ENCODE measurements at places on chromosomes 12 and 14. TPM values are rescaled to one million over a fixed set of nuclear protein-coding genes. Genes with fewer than 3 reads are reported as not detected.

GRCh38 chr12:95208678-95209077 lies 8.6 kb downstream of the FGD6 start:
- no peak overlapping the region for H3K27ac ChIP-seq
- DNase-seq = no peak
- peaks cover 30% of the 10 kb centered on the region for H3K4me1 ChIP-seq
- no peaks in the 10 kb centered on the region for H3K36me3 ChIP-seq
- H3K27me3 ChIP-seq = no peaks in the 10 kb centered on the region

DNA sequence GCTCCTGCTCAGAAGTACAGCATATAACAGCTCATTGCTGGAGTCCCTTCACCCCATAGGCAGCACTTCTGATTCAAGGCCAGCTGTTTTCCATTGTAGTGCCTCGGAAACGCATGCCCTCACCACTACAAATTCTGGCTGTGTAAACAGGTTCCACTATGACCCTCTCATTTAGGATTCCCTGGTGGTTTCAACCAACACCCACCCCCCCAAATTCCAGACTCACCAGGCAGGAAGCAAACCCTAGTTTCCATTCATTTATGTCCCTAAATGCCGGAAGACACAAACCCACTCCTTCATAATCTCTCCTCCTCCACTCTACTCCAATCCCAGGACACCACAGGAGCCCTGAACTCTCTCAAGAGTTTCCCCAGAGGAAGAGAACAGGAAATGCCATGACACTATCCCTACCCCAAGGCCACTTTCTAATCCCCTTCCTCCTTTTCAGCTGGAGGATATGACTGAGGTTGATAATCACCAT lies 75.9 kb upstream of the TMPO start:
- H3K4me1 ChIP-seq = peaks cover 18% of the 10 kb centered on the region
- H3K27me3 ChIP-seq = no peaks in the 10 kb centered on the region
- peak overlapping the region; percentile 73 for H3K27ac ChIP-seq
- no peak for DNase-seq
- H3K36me3 ChIP-seq = no peaks in the 10 kb centered on the region

DNA sequence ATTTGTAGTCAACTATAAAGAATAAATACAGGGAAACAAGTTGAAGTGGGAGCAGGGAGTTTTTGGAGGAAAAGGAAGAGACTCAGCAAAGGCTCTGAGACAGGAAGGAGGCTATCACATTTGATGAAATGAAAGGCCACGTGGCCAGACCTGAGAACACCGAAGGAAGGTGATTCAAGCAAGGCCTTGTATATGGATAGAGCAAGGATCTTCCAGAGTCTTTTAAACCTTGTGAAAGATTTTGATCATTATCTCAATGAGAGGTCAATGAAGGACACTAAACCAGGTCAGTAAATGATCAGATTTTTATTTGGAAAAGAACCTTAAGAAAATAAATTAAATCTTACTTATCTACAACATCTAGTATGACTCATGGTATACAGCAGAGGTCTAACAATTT lies 523.5 kb downstream of the SLC16A7 start:
- DNase-seq = no peak
- H3K4me1 ChIP-seq = no peaks in the 10 kb centered on the region
- no peak overlapping the region for H3K4me3 ChIP-seq
- H3K27me3 ChIP-seq = no peaks in the 10 kb centered on the region
- no peaks in the 10 kb centered on the region for H3K36me3 ChIP-seq

- no peaks in the 10 kb centered on the region for H3K36me3 ChIP-seq
- peaks cover under 1% of the 10 kb centered on the region for H3K4me1 ChIP-seq
- H3K27ac ChIP-seq = no peak overlapping the region
- H3K4me3 ChIP-seq = no peak overlapping the region
Observed at GRCh38 chr14:90560991-90561390, 164.2 kb downstream of the CALM1 start.

Gene ZBTB42
- total RNA-seq = 12.3 TPM

DNA sequence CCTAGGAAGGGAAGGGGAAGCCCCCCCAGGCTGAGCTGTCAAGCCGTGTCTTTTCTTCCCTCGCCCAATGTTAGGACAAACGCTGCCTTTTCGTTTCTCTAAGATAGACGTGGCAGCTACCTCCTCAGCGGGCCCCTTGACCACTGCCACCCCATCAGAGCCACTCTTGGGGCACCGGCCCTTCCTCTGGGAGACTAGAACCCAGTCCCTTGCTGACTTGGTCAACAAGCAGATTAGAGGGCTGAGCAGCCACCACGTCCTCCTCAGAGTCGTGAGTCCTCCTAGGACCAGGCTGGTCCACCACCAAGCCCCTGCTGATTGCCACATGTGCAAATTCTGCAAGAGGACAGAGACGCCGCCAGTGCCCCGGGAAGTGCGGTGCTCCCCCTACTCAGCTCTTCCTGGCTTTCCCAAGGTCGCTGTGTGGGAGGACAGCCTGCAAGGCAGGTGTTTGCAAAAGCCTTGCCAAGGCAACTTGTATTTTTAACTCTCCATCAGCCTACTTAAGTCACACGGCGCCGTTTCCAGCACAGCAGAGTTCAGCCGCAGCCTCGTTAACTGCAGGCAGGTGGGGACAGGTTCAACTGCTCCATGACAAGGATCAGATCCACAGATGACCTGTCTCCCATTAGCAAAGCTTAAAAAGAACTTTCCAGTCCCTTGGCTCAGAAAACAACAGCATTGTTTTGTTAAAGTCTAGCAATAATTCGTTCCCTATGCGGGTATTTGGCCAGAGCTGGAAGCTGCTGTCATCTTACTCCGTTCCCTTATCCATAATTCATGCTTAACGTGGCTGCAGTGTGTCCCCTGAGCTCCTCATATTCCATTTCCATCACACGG lies 65.6 kb downstream of the TESC start:
- H3K27ac ChIP-seq = no peak overlapping the region
- H3K4me1 ChIP-seq = no peaks in the 10 kb centered on the region
- H3K36me3 ChIP-seq = peaks cover 2% of the 10 kb centered on the region
- no peak for DNase-seq

Gene OTUB2
- total RNA-seq = 1.0 TPM

Gene PAH
- not detected for total RNA-seq

- H3K27ac ChIP-seq = no peak overlapping the region
- H3K36me3 ChIP-seq = no peaks in the 10 kb centered on the region
- H3K4me3 ChIP-seq = no peak overlapping the region
- no peak for DNase-seq
- no peaks in the 10 kb centered on the region for H3K4me1 ChIP-seq
Observed at GRCh38 chr12:114263056-114263805, 142.7 kb downstream of the TBX5 start.

- no peaks in the 10 kb centered on the region for H3K27me3 ChIP-seq
- no peak for DNase-seq
- no peak overlapping the region for H3K27ac ChIP-seq
- H3K4me1 ChIP-seq = peaks cover 29% of the 10 kb centered on the region
Observed at GRCh38 chr12:104722601-104723534, 235.2 kb downstream of the SLC41A2 start.

DNA sequence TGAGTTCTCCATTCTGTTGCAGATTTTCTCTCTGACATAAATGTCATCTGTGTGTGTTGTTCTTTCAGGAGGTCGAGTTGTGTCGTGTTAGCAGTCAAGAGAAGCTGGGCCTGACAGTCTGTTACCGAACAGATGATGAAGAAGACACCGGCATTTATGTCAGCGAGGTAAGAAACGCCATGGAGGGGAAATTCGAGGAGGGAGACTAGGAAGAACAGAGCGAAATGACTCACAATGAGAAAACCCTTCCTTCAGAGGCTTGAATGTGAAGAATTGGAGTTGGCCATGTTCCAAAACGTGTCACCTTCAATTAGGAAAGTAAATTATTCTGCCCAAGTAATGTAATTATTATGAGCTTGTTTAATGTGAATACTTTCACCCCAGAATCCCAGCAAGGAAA lies 364.5 kb downstream of the PDZRN4 start:
- H3K27me3 ChIP-seq = no peaks in the 10 kb centered on the region
- no peak overlapping the region for H3K27ac ChIP-seq
- DNase-seq = no peak
- H3K36me3 ChIP-seq = no peaks in the 10 kb centered on the region

- DNase-seq = no peak
- H3K27ac ChIP-seq = no peak overlapping the region
- no peaks in the 10 kb centered on the region for H3K4me1 ChIP-seq
- H3K27me3 ChIP-seq = no peaks in the 10 kb centered on the region
- H3K36me3 ChIP-seq = no peaks in the 10 kb centered on the region
Observed at GRCh38 chr12:42255221-42255865, 17.3 kb upstream of the YAF2 start.

Gene TRHDE
- 7.3 TPM for total RNA-seq

- H3K4me1 ChIP-seq = no peaks in the 10 kb centered on the region
- H3K27ac ChIP-seq = no peak overlapping the region
- no peak overlapping the region for H3K4me3 ChIP-seq
Observed at GRCh38 chr14:53265025-53265424, 111.9 kb upstream of the DDHD1 start.

GRCh38 chr12:67107751-67108269 lies 161.3 kb upstream of the CAND1 start:
- H3K4me1 ChIP-seq = no peaks in the 10 kb centered on the region
- no peak for DNase-seq
- H3K27me3 ChIP-seq = no peaks in the 10 kb centered on the region

DNA sequence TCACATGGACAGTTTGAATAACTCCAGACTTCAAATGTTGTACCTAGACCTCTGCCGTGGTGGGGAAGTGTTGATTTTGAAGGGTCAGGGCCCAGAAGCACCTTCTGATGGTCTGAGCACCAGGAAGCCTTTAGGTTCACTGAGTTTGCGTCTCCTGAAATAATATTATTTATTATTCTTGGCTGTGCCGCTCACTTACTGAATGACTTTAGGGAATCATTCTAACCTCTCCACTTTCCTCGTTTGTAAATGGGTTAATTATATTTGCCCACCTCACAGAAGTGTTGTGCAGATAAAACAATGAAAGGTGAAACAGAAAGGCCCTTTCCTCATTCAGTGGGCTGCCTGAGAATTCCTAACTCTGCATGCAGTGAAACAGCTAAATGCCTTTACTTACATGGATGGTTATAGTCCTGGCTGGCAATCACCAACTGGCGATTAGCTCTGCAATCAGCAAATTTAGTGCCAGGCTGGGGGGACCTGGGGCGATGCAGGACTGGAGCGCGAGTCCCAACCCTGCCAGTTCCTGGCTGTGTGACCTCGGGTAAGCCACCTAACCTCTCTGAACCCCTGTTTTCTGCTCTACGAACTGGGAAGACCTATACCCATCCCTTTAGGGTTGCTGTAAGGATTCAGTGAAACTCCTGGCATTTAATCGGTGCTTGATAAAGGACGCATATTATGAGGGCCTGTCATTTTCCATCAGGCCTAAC lies 57.5 kb downstream of the MAP1LC3B2 start:
- no peak overlapping the region for H3K4me3 ChIP-seq
- H3K36me3 ChIP-seq = no peaks in the 10 kb centered on the region
- no peak overlapping the region for H3K27ac ChIP-seq

DNA sequence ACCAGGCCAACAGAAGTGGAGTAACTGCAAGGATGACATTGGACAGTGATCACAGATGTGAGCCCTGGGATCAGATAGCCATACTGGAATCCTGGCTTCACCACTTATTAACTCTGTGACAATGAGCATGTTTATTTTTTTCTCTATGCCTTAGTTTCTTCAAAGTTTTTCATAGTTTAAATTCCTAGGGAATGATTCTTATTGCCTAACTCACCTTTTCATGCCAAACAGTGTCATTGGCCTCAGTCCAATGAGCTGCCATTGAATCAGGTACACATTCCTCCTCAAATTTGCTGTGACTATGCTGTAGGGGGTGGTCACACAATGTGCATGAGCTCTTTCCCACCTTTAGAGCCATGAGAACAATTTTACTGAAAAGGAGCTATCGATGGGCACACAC lies 342.3 kb downstream of the SYT1 start:
- H3K36me3 ChIP-seq = no peaks in the 10 kb centered on the region
- no peak overlapping the region for H3K27ac ChIP-seq
- no peaks in the 10 kb centered on the region for H3K27me3 ChIP-seq
- no peaks in the 10 kb centered on the region for H3K4me1 ChIP-seq

Gene SLC6A12
- total RNA-seq = 11.1 TPM

Gene SLCO1B3
- not detected for total RNA-seq

Gene RHOJ
- total RNA-seq = 38.6 TPM

DNA sequence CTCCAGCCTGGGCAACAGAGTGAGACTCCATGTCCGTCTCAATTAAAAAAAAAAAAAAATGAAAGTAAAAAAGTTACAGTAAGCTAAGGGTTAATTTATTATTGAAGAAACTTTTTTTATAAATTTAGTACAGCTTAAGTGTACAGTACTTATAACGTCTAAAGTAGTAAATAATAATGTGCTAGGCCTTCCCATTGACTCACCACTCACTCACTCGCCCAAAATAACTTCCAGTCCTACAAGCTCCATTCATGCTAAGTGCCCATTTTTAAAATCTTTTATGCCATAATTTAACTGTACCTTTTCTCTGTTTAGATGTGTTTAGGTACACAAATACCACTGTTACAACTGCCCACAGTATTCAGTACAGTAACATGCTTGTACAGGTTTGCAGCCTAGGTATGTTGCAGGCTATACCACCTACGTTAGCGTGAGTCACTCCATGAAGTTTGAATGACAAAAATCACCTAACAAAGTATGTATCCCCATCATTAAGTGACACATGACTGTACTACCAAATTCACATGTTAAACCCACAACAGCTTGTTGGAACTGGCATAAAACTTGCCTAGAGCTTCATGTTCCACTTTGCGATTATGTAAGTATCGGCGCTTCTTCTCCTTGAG lies 10.7 kb downstream of the KANSL2 start:
- no peaks in the 10 kb centered on the region for H3K27me3 ChIP-seq
- DNase-seq = no peak
- H3K4me3 ChIP-seq = no peak overlapping the region
- peaks cover 98% of the 10 kb centered on the region for H3K36me3 ChIP-seq
- H3K27ac ChIP-seq = no peak overlapping the region

DNA sequence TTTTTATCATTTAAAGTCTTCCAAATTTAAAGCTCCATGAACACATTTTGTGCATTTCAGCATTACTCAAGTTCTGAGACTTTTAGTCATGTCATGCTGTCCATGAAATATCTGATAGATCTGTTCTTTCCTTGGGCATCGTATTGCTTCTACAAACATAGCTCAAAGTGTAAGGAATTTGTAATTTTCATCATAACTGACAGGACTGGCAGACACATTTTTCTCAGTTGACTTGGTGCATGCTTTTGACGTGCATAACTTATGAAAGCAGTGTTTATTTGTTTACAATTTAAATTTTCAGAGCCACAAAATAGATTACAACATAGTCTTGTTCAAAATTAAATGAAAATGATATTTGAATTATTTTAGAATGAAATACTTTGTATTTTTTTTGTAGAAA lies 812.1 kb upstream of the NOVA1 start:
- no peak overlapping the region for H3K4me3 ChIP-seq
- H3K27me3 ChIP-seq = no peaks in the 10 kb centered on the region
- H3K4me1 ChIP-seq = no peaks in the 10 kb centered on the region
- no peak for DNase-seq

DNA sequence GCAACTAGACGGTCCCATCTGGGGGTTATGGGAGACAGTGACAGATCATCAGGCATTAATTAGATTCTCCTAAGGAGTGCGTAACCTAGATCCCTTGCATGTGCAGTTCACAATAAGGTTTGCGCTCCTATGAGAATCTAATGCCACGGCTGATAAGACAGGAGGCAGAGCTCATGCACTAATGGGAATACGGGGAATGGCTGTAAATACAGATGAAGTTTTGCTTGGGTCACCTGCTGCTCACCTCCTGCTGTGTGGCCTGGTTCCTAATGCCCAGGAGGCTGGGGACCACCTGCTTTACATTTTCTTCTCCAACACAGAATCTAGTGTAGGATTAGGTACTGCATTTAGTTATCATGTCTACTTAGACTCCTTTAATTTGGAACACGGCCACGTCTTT lies 49.7 kb upstream of the SAV1 start:
- no peaks in the 10 kb centered on the region for H3K4me1 ChIP-seq
- peaks cover 11% of the 10 kb centered on the region for H3K36me3 ChIP-seq
- no peaks in the 10 kb centered on the region for H3K27me3 ChIP-seq
- no peak overlapping the region for H3K4me3 ChIP-seq
